ENCODE measurements at places on chromosomes 3 and 15. TPM values are rescaled to one million over a fixed set of nuclear protein-coding genes. Genes with fewer than 3 reads are reported as not detected.

Gene VPS18
- total RNA-seq, result 22.3 TPM

Gene DPPA4
- total RNA-seq, result not detected

Gene NDN
- total RNA-seq, result 20.2 TPM

Gene RHOA
- total RNA-seq, result 383 TPM

Gene DPP8
- total RNA-seq, result 20.5 TPM

Gene ADGRG7
- not detected for total RNA-seq

Gene DZIP1L
- total RNA-seq, result 5.5 TPM

Gene CCDC174
- 11.4 TPM for total RNA-seq

Gene CDCP1
- 155 TPM for total RNA-seq

Gene SLC22A14
- total RNA-seq, result not detected

Gene CCR3
- not detected for total RNA-seq

Data from hair follicular keratinocyte (primary cell).